ENCODE measurements at places on chromosomes 4 and X.

GRCh38 chr4:180717451-180718033 lies 1525.7 kb upstream of the TENM3 start:
- peak; percentile 4 for DNase-seq

DNA sequence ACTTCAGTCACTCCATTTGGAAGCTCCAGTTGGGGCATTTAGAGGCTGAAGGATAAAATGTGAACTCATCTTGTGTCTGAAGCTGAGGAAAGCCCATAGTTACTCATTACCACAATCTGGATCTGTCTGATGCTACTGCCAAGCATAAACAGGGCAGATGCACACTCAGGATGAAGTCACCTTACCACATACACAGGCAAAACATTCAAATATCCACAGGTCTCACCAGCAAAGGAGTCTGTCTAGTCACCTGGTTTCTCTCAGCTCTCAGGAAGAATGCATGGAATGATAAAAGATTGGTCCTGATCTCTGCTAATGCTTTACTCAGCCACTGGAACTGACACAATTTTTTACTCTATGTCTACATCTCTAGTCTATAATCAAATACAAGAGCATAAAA lies 13.0 kb upstream of the ODAPH start:
- DNase-seq = peak; percentile 54

DNA sequence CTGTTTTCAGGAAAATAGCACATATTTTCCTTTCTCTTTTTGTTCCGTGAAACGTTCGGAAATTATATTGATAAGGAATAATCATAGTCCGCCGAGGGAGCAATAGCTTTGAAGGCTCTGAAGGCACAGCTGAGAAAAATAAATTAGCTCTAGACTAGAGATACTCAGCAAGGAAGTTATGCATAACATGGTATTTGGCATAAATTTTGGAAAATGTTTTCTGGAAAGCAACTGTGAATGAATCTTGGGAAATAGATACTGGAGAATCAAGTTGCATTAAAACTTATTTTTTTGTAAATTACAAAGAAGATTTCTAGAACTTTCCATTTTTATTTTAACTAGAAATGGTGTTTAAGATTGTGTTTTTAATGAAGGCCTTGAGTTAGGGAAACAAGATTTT lies 92.4 kb downstream of the HPRT1 start:
- no peak for DNase-seq

DNA sequence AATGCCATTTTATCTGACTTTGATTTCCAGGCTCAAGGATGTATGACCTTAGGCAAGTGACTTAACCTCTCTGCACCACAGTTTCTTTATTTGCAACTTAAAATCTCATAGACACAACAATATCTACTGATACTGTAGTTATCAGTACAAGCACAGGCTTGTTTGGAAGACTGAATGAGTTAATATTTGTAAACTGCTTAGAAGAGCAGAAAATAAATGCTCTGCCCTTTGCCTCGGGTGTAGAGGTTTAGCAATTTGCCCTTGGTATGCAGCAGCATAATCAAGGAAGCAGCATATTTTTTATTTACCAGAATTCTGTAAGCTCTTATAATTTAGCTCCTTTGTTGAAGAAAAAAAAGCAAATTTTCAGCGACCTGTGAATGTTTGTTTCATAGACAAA lies 2.9 kb upstream of the CXCL1 start:
- DNase-seq = no peak

GRCh38 chr4:101667348-101667747 lies 123.2 kb upstream of the BANK1 start:
- DNase-seq = no peak

DNA sequence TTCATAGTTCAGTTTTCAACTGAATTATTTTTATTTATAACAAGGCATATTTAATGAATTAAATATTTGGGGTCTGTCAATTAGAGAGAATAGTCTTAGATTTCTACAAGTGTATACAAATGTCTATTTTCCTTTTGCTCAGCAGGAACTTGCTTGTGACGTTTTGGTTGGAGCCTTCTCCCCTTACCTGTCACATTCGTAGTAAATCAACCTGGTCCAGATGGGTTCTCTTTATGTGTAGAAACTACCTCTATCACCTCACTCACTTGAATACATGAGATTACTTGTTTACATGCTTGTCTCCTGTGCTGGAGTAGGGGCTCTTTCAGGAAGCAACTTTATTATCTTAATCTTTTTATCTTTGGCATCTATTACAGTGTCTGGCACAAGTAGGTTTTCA lies 938.3 kb upstream of the IGFBP7 start:
- DNase-seq = no peak

DNA sequence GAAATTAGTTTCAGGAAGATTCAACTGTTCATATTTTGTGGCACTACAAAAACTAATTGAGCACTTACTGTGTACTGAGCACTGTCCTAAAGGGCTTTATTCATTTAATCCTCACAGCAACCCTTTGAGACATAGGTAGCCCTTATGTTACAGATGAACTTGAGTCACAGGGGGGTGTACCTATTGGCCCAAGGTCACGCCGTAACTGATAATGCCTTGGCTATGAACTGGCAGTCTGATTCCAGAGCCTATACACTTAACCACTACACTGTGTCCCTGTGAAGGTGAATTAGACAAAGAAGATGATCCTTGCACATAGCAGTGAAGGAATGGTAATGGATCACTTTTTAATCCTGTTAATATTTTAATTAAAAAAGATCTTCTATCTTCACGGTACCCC lies 12.0 kb downstream of the TMEM165 start:
- no peak for DNase-seq

GRCh38 chr4:73433140-73433539 lies 2.9 kb upstream of the AFP start:
- no peak for DNase-seq

DNA sequence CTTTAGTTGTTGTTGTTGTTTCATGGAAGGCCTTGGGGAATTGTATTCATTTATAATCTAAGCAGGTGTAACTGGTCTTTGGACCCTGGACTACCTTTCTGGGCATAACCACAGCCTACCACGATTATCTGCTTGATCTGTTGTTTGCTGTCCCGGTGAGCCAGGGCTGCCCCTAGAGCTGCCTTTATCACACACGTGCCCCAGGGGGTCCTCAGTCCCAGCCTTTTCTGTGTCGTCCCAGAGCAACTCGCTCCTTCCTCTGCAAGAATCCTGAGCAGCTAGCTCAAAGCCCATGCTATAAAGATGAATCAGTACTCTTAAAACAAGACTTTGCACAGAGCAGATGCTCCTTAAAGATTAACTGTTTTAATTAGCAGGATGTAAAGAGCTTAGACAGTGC lies 273.2 kb downstream of the EVC2 start:
- no peak for DNase-seq

DNA sequence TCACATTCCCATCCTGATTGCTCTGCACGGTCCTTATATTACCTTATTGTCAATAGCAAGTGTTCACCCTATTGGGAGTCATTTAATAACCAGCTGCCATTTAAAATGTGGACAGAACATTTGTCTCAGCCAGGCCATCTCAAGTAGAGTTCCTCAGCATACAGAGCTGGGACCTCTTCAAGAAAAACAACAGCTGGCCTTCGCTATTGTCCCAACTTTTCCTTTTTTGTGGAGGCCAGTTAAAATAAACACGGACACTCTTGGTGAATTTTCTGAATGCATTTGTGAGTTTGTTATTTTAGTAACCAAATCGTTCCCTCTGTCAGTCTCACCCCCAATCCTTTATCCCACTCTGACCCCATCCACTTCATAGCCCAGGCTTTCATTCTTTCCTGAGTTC lies 395.3 kb upstream of the PITX2 start:
- peak; percentile 39 for DNase-seq

Data from skeletal muscle cell (primary cell).